Small intestine (tissue), 16 donors: ENCODE measurements at places on chromosomes 3 and 15. TPM values are rescaled to one million over a fixed set of nuclear protein-coding genes. Genes with fewer than 3 reads are reported as not detected.

DNA sequence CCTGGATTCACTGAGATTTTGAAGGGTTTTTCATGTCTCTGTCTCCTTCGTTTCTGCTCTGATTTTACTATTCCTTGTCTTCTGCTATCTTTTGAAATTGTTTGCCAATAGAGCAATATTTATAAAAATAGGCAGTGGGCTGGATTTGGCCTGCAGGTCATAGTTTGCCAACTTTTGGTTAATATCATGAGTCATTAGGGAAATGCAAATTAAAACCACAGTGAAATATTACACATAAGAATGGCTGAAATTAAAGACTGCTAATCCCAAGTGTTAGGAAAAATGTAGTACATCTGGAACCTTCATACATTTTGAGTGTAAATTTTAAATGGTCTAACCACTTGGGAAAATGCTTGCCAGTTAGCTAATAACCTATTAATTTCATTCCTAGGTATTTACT, 56.3 kb downstream of the ABI3BP start:
- H3K4me3 ChIP-seq: no peak overlapping the region
- DNase-seq: no peak
- H3K27ac ChIP-seq: no peak overlapping the region
- H3K27me3 ChIP-seq: no peaks in the 10 kb centered on the region
- no peaks in the 10 kb centered on the region for H3K4me1 ChIP-seq

DNA sequence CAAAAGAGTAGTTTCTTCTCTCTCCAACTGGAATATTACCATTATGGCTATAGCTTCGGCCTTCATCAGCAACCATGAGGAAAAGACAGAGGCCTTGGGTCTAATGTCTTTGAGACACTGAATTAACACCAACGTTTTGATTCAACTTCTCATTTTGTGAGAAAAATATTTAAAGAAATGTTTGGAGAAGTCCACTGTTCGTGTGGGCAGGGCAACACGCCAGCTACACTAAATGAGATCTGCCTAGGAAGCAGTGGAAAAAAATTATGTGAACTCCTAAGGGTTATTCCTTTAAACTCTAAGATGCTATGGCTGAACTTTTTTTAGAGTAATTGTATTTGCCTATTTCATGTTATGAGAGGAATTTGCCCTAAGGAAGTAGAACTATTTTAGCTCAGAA, 41.8 kb downstream of the NCEH1 start:
- DNase-seq: no peak
- no peaks in the 10 kb centered on the region for H3K36me3 ChIP-seq
- no peak overlapping the region for H3K27ac ChIP-seq
- no peak overlapping the region for H3K4me3 ChIP-seq
- no peaks in the 10 kb centered on the region for H3K4me1 ChIP-seq

DNA sequence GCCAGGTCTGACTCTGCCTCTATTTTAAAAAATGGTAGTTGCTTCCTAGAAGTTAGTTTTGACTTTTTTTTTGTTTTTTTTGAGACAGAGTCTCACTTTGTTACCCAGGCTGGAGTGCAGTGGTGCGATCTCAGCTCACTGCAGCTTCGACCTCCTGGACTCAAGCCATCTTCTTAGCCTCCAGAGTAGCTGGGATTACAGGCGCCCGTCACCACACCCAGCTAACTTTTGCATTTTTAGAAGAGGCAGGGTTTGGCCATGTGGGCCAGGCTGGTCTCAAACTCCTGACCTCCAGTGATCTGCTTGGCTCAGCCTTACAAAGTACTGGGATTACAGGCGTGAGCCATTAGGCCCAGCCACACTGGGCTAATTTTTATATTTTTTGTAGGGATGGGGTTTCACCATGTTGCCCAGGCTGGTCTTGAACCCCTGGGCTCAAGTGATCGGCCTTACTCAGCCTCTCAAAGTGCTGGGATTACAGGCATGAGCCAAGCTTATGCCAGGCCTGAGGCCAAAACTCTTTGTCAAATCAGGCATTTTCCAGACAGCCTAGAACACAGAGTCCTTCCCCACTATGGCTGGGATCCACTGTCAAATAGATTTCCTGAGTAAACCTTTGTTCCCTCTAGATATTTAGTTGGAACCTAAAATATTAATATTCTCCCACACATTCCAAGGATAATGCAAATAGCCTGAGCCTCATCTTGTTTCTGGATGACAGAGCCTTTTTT, 13.7 kb downstream of the C3orf62 start:
- no peaks in the 10 kb centered on the region for H3K36me3 ChIP-seq
- H3K4me3 ChIP-seq: no peak overlapping the region
- no peaks in the 10 kb centered on the region for H3K4me1 ChIP-seq
- H3K27ac ChIP-seq: no peak overlapping the region

DNA sequence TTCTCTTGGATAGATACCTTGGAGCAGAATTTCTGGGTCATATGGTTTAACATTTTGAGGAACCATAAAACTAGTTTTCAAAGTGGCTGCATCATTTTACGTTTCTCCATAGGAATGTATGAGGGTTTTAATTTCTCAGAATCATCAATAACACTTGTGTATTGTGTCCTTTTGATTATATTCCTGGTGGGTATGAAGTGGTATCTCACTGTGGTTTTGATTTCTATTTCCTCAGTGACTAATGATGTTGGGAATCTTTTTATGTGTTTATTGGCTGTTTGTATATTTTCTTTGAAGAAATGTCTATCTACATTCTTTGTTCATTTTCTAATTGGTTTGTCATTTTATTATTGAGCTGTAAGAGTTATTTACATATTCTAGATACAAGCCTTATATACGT, 28.8 kb downstream of the CDIN1 start:
- no peak overlapping the region for H3K27ac ChIP-seq
- no peaks in the 10 kb centered on the region for H3K27me3 ChIP-seq
- no peak overlapping the region for H3K4me3 ChIP-seq
- DNase-seq: no peak
- no peaks in the 10 kb centered on the region for H3K4me1 ChIP-seq

DNA sequence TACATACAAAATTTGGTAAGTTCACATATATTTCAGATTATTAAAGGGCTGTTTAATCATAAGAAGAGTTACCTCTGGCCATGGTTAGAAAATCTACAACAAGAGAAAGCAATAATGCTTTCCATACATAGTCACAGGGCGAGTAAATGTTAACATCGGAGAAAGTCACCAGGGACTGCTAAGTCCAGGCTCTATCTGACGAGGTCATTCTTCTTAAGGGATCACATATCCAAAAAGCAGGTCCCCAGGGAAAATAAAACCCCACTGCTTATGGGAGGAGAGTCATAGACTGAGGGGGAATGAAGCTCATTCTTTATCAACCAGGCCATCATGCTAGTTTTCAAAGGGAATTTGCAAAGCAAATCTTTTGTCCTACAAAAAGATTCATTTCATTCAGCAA, 3.1 kb downstream of the PCYT1A start:
- no peak overlapping the region for H3K27ac ChIP-seq
- peaks cover 11% of the 10 kb centered on the region for H3K4me1 ChIP-seq
- H3K4me3 ChIP-seq: no peak overlapping the region
- no peaks in the 10 kb centered on the region for H3K27me3 ChIP-seq
- no peak for DNase-seq

DNA sequence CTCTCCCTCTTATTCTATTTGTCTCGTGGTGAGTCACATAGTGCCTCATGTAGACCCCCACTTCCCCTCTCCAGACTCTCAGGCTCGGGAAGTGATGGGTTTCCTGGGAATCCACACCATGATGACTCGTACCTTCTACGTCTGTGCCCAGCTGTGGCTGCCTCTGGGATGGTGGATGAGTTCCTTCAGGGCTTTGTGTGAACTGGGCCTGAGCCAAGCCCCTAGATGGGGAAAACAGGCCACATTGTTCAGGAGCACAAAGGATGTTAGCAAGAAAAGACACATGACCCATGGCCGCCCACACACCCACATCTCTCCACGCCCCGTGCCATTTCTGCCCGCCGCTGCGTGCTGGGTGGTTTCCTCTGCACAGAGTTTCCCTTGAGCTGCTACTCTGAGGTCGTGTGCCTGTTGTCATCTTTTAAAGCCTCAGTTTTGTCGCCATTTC, 10.5 kb downstream of the ISG20 start:
- H3K27me3 ChIP-seq: no peaks in the 10 kb centered on the region
- H3K4me1 ChIP-seq: peaks cover 10% of the 10 kb centered on the region
- peaks cover 3% of the 10 kb centered on the region for H3K36me3 ChIP-seq
- no peak overlapping the region for H3K4me3 ChIP-seq

DNA sequence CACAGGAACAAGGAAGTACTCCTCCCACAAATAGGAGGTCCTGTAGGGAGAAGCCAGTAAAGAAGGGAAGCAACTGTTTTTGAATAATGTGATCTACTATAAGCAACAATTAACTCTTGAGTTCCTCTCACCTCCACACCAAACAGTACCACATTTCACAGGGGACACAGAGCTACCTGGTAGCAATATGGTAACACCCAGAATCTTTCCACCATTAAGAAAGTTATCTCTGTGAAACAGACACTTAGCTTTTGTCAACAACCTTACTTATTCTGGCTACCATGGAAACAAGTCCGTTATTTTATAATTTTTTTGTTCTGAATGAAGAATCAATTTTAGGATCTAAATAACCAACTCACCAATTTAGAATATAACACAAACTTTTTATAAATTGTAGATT, 49.5 kb downstream of the TBL1XR1 start:
- peaks cover 4% of the 10 kb centered on the region for H3K4me1 ChIP-seq
- H3K27ac ChIP-seq: no peak overlapping the region
- no peaks in the 10 kb centered on the region for H3K27me3 ChIP-seq
- no peaks in the 10 kb centered on the region for H3K36me3 ChIP-seq
- H3K4me3 ChIP-seq: no peak overlapping the region
- DNase-seq: no peak

- no peaks in the 10 kb centered on the region for H3K27me3 ChIP-seq
- no peak overlapping the region for H3K4me3 ChIP-seq
- DNase-seq: peak; percentile 11
These were observed 314.3 kb downstream of the CHST2 start for GRCh38 chr3:143433787-143434378.

- no peak overlapping the region for H3K27ac ChIP-seq
- no peaks in the 10 kb centered on the region for H3K4me1 ChIP-seq
- H3K36me3 ChIP-seq: no peaks in the 10 kb centered on the region
- H3K27me3 ChIP-seq: no peaks in the 10 kb centered on the region
- H3K4me3 ChIP-seq: no peak overlapping the region
These were observed 130.2 kb downstream of the IQCH start for GRCh38 chr15:67384761-67385160.

- no peaks in the 10 kb centered on the region for H3K4me1 ChIP-seq
- H3K4me3 ChIP-seq: no peak overlapping the region
- no peak for DNase-seq
- no peaks in the 10 kb centered on the region for H3K36me3 ChIP-seq
- no peak overlapping the region for H3K27ac ChIP-seq
These were observed 520.7 kb downstream of the ROBO1 start for GRCh38 chr3:79246875-79247724.

GRCh38 chr3:11582191-11582968, 61.3 kb downstream of the VGLL4 start:
- H3K4me1 ChIP-seq: peaks cover 19% of the 10 kb centered on the region
- no peaks in the 10 kb centered on the region for H3K27me3 ChIP-seq
- H3K36me3 ChIP-seq: no peaks in the 10 kb centered on the region
- H3K27ac ChIP-seq: peak overlapping the region; percentile 73
- peak overlapping the region; percentile 13 for H3K4me3 ChIP-seq

GRCh38 chr3:535566-536416, 339.2 kb downstream of the CHL1 start:
- H3K4me3 ChIP-seq: no peak overlapping the region
- H3K27me3 ChIP-seq: no peaks in the 10 kb centered on the region
- peak; percentile 51 for DNase-seq
- no peaks in the 10 kb centered on the region for H3K4me1 ChIP-seq
- no peaks in the 10 kb centered on the region for H3K36me3 ChIP-seq

DNA sequence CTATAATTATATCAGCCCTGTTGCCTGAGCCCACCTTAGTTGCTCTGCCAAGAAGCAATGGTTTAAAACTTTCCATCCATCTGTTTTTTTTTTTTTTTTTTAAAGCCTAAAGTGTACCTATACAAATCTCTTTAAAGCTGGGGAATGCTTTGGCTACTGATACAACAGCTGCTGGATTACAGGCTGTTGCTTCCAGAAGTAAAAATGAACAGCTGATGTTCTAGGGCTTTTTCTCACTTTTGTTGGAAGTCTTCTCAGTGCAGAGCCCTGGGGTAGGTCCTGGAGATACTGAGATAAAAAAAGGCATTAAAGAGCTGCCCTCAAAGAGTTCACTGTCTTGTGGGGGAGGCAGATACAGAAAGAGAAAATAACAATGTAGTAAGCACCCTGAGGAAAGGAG, 218.1 kb downstream of the NLGN1 start:
- no peak overlapping the region for H3K4me3 ChIP-seq
- no peaks in the 10 kb centered on the region for H3K4me1 ChIP-seq
- no peaks in the 10 kb centered on the region for H3K27me3 ChIP-seq
- no peak for DNase-seq

DNA sequence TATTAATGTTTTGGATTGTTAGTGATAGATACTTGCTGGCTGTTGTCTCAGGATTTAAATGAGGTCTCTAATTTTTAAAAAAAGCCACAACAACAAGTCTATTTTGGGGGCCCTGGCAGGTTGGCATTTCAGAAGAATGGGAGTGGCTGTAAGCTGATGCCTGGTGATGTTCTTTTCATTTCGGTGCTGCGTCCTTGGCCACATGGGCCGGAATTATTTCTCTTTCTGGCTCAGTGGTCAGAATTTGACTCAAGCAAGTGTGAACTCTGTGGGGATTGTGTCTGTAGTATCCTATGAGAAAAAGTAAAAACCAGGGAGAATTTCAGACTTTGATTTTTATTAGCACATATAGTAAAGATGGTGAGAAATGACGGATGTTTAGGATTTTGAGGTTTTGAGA, 203.0 kb downstream of the AKAP13 start:
- DNase-seq: no peak

DNA sequence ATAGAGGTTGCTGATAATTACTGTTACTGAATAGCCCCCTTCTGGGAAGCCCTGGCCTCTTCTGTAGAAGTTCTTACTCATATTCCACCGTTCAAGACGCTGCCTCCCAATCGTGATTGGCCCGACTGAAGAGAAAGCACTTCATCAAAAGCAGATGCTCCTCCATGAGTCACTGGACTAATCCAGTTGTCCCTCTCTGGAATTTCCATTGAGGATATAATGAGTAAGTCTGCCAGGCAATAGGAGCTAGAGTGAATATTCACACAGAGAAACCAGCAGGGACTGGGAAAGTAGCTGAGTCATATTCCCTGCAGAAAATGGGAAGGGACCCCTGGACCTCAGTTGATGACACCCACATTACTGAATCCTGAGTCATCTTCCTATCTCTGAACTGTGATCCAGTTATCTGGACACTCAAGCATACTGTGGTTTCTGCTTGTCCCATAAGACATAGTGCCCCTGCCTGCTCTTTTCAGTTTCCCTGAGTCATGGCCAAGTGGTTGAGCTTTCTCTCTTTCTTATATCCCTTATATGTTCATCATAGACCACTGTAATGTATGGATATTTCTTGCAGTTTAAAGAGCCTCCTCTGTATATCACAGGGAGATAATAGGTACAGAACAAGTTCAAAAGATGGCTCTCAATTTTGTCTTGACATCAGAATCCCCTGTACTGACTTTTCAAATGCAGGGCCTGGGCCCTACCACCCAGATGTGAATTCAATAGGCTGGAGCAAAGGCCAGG, 151.2 kb upstream of the CDIN1 start:
- no peaks in the 10 kb centered on the region for H3K36me3 ChIP-seq
- no peak overlapping the region for H3K27ac ChIP-seq
- no peak overlapping the region for H3K4me3 ChIP-seq
- no peaks in the 10 kb centered on the region for H3K4me1 ChIP-seq
- peak; percentile 4 for DNase-seq

KBTBD13 gene
- polyA plus RNA-seq: not detected

CACNA2D2 gene
- 0.81 TPM for polyA plus RNA-seq

PHLDB2 gene
- polyA plus RNA-seq: 1.4 TPM

SLC35G2 gene
- polyA plus RNA-seq: 1.6 TPM

IQCH gene
- not detected for polyA plus RNA-seq
